ENCODE measurements at places on chromosomes 4 and X. TPM values are rescaled to one million over a fixed set of nuclear protein-coding genes. Genes with fewer than 3 reads are reported as not detected.

Gene LONRF3
- 0.67 TPM for polyA plus RNA-seq

Gene TBC1D9
- 14.4 TPM for polyA plus RNA-seq

Gene TGIF2LX
- polyA plus RNA-seq = not detected

Gene MAGEC1
- not detected for polyA plus RNA-seq

Gene FRG2
- not detected for polyA plus RNA-seq

Gene BEND4
- polyA plus RNA-seq = not detected
